DND-41 (cell line): ENCODE measurements at places on chromosomes 11 and 22.

GRCh38 chr11:130216591-130217132, 57.1 kb downstream of the ST14 start:
- H3K27ac ChIP-seq: no peak overlapping the region
- DNase-seq: no peak
- H3K36me3 ChIP-seq: no peaks in the 10 kb centered on the region

DNA sequence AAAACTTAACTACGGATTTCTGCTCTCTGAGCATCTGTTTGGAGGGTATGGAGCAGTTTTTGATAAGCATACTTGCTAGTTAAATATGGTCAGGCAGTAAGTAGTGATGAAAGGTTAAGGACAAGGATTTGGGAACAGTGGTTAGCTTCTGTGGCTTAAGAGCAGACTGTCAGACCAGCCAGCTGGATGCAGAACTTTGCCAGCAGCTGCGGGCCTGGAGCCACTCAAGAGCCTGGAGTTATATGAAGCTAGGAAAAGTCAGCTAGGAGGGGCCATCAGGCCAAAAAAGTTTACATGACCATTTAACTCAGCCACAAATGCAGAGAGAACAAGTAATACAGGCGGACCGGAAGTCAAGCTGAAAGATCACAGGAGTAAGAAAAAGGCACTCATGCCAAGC, 1817.7 kb downstream of the LRRC4C start:
- no peaks in the 10 kb centered on the region for H3K36me3 ChIP-seq
- DNase-seq: no peak
- H3K4me3 ChIP-seq: no peak overlapping the region
- no peaks in the 10 kb centered on the region for H3K27me3 ChIP-seq

DNA sequence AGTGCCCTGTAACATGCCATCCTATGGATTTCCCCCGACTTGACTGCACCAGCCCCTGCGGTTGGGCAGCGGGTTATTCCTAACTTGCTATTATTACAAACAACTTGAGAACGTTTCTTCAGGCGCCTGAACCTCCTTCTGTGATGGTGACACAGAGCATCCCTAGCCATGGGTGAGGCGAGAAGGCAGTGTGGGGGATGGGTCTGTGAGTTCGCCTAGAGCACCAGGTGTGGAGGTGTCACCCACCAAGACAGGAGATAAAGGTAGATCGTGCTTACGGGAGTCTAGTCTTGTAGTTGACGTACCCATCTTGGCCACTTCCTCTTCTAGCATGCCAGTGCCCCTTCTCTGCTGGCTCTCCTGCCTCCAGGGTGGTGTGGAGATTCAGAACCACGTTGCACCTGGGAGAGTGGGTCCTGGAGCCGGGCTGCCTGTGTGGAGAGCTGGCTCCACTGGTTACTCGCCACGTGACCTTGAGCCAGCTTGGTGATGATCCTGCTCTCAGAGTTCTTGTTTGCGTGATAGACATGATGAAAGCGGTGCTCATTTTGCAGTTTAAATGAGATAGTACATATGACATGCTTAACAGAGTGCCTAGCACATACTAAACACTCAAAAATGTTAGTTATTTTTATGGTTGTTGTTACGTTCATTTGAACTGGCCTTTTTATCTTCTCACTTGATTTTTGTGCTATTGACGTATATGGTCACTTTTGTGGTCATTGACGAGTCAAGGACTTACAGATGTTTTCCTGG, 37.8 kb downstream of the TBC1D22A start:
- no peak overlapping the region for H3K27ac ChIP-seq
- peaks cover 6% of the 10 kb centered on the region for H3K4me1 ChIP-seq
- peaks cover 78% of the 10 kb centered on the region for H3K36me3 ChIP-seq
- no peak overlapping the region for H3K4me3 ChIP-seq
- no peak for DNase-seq

GRCh38 chr11:114133548-114134329, 74.2 kb downstream of the ZBTB16 start:
- no peaks in the 10 kb centered on the region for H3K36me3 ChIP-seq
- no peak overlapping the region for H3K4me3 ChIP-seq
- no peak for DNase-seq
- no peak overlapping the region for H3K27ac ChIP-seq
- peaks cover 5% of the 10 kb centered on the region for H3K27me3 ChIP-seq

- peaks cover 38% of the 10 kb centered on the region for H3K27me3 ChIP-seq
- H3K4me1 ChIP-seq: peaks cover 37% of the 10 kb centered on the region
- H3K4me3 ChIP-seq: no peak overlapping the region
- no peak for DNase-seq
These were observed 12.0 kb upstream of the DGKZ start for GRCh38 chr11:46335271-46335670.

DNA sequence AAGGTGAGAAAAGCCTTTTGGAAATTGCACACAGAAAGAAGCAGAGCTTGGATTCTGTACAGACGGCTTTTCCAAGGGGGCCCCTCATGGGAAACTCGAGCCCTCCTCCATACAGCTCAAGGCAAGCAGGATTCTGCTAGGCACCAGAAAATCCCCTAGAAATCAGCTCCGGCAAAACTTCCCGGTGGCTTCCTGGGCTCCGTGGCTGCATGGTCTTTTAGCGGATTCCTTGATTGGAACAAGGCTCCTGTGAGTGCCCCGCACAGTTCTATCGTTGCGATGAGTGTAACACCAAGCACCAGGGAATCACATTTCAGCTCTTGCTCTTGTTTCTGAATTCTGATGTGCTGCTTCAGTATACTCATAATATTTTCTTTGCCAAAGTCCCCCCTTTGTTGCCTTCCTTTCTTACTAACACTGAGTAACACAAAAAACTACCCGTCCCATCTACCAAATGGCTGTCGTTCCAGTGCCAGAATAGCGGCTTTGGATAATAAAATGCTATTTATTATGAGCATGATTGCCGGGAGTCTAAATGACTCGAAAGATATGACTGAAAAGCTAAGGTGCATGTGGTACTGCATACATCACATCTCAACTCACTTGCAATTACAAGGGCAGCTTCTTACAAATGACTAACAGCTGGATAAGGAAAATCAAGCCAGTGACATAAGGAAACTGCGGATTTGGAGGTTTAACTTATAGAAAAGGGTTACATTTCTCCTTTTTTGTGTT, 494.1 kb downstream of the DLG2 start:
- H3K4me3 ChIP-seq: no peak overlapping the region
- DNase-seq: no peak
- H3K27ac ChIP-seq: no peak overlapping the region
- H3K27me3 ChIP-seq: no peaks in the 10 kb centered on the region
- no peaks in the 10 kb centered on the region for H3K4me1 ChIP-seq
- H3K36me3 ChIP-seq: no peaks in the 10 kb centered on the region

DNA sequence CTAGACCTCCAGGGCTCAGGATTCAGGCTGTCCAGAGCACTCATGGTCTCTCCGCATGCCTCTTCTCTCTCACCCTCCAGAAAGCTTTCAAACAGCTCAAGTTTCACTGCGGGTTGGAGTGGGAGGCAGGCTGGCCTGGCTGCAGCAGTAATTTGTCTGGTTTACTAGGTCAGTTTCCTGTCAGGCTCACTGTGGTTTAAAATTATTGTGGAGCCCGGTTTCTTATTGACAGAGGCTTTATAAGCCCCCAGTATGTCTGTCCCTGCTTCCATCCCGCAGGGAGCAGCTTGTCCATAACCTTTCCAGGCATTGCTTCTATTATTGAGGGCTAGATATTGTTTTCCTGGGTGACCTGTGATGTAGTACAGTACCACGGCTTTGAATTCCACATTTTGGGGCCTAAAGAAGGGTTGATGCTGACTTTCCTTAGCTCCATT, 235.3 kb upstream of the SORL1-AS1 start:
- no peaks in the 10 kb centered on the region for H3K4me1 ChIP-seq
- no peak for DNase-seq
- H3K27ac ChIP-seq: no peak overlapping the region
- peaks cover 6% of the 10 kb centered on the region for H3K27me3 ChIP-seq

- no peak overlapping the region for H3K27ac ChIP-seq
- no peaks in the 10 kb centered on the region for H3K36me3 ChIP-seq
- peaks cover 8% of the 10 kb centered on the region for H3K27me3 ChIP-seq
- 0 out of 2 replicates have a peak, but pooled peaks cover 5% of the 10 kb centered on the region for H3K4me1 ChIP-seq
- DNase-seq: no peak
These were observed 9.2 kb upstream of the PHF21A start for GRCh38 chr11:46130286-46130940.

- no peak overlapping the region for H3K4me3 ChIP-seq
- no peaks in the 10 kb centered on the region for H3K27me3 ChIP-seq
- H3K27ac ChIP-seq: peak overlapping the region; percentile 35; the same call in 1 of the 2 replicates
These were observed 90.3 kb downstream of the C11orf87 start for GRCh38 chr11:109512249-109512648.

DNA sequence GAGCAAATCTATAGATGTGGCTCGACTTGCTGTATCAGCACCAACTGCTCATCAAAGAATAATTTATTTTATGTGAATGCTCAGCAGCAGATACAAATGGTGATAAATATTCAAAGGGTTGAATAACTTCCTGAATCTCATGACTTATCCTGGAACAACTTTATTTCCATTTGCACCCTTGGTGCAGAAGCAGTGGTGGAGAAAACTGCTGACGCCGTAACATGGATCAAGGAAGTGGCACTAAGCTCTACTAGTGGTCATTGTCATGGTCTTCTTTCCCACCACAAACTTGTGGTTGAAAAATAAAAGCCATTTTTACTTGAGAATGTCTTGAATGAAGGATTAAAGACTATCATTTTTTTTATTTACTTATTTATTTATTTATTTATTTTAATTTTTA, 14.6 kb downstream of the MARK2 start:
- H3K4me1 ChIP-seq: peaks cover 16% of the 10 kb centered on the region
- H3K27ac ChIP-seq: no peak overlapping the region
- peaks cover 36% of the 10 kb centered on the region for H3K36me3 ChIP-seq
- H3K27me3 ChIP-seq: no peaks in the 10 kb centered on the region

DNA sequence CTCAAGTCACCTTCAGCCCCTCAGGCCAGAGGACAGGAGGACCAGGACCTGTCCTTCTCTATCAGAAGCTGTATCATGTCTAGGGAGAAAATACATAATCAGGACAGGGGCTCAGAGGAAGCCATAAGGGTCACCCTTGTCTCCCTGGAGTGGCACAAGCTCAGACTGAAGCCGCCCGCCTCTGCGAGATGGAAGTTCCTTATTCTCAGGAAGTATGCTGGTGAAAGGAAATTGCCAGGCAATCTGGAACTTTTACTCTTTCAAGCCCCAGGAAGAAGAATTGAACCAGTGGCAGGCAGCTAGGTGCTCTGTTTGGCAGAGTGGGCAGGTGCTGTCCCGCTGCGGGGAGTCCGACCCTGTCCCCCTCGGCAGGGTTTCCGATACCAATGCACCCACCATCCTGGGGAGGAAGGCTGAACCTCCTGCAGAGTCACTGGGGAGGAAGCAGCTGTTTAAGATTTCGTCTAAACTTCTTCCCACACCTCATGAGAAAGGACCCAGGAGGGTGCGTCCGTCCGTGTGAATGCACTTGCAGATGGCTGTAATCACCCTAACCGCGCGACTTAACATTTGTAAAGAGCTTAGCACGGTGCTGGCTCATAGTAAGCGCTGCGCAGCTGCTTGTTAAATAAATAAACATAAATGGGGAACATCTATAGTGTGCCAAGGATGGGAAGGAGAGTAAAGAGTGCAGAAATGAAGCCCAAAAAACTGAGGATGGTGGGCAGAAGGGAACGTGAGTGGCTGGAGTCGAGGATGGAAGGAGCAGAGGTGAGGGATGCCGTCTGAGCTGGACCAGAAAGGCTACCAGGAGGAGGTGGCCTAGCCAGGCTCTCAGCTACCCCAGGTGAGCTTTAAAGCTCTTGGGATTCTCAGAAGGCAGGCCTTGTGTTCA, 5.0 kb upstream of the ANO1 start:
- no peaks in the 10 kb centered on the region for H3K36me3 ChIP-seq
- no peak overlapping the region for H3K27ac ChIP-seq
- no peak overlapping the region for H3K4me3 ChIP-seq
- H3K27me3 ChIP-seq: peaks cover 14% of the 10 kb centered on the region

DNA sequence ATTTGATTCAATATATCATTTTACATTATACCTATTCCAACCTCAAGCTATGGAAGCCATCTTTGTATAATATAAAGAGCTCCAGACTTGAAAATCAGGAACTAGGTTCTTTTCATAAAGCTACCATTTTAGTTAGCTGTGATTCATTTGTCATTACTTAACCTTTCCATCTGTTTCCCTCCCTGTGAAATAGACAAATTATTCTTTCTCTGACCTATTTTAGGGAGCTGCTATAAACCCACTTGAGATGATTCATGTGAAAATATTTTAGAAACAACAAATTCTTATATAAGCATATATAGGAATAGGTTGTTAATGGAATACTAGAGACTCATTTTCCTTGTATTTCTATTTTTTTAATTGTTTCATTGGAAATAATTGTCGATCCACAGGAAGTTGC, 1012.1 kb downstream of the OPCML start:
- no peak overlapping the region for H3K4me3 ChIP-seq
- no peaks in the 10 kb centered on the region for H3K27me3 ChIP-seq
- no peaks in the 10 kb centered on the region for H3K36me3 ChIP-seq
- no peaks in the 10 kb centered on the region for H3K4me1 ChIP-seq

- peaks cover 5% of the 10 kb centered on the region for H3K4me1 ChIP-seq
- no peaks in the 10 kb centered on the region for H3K27me3 ChIP-seq
- H3K27ac ChIP-seq: no peak overlapping the region
- no peaks in the 10 kb centered on the region for H3K36me3 ChIP-seq
These were observed 1.8 kb upstream of the MS4A15 start for GRCh38 chr11:60754887-60755286.

DNA sequence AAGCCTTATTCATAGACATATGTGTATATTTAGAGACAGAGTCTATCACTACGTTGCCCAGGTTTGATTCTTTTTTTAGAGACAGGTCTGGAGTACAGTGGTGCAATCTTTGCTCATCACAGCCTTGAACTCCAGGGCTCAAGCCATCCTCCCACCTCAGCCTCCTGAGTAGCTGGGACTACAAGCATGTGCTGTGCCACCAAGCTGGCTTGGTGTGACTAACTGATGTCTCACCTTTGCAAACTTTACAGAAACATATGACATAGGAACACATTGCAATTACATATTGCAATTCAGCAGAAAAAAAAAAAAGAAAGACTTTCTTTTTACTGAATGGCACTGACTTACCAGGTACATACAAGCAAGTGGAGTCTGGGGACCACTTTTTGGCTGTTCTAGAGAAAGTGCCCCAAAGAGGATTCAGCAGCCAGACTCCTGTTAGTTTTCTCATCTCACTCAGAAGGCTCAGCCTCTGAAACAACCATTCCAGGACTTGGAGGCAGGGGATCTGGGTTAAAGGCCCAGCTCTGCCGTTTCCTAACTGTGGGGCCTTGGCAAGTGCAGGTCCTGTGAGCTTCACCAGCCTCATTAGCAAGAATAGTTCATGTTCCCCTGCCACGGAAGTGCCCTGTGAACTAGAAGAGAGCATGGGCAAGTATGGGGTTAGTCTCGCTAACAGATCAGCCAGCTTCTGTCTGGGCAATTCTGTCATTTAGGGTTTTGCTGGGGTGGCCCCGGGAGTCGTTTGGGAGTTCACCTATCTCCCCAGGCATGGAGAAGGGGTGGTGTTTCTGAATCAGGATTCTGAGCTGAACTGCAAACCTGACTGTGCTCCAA, 11.3 kb upstream of the NFAM1 start:
- DNase-seq: no peak
- no peaks in the 10 kb centered on the region for H3K27me3 ChIP-seq
- peaks cover 17% of the 10 kb centered on the region for H3K4me1 ChIP-seq
- peak overlapping the region; percentile 60 for H3K4me3 ChIP-seq
- H3K36me3 ChIP-seq: no peaks in the 10 kb centered on the region
- peak overlapping the region; percentile 78 for H3K27ac ChIP-seq

GRCh38 chr11:35138943-35139721, at the start of gene CD44:
Gene CD44, plus strand, starts transcription at chr11:35139171. Its CDS starts 133 bp downstream, at chr11:35139304.
- peaks cover 3% of the 10 kb centered on the region; the same call in 1 of the 2 replicates for H3K36me3 ChIP-seq
- H3K4me1 ChIP-seq: peaks cover 62% of the 10 kb centered on the region
- peak within 1 kb of the TSS; percentile 60 for H3K4me3 ChIP-seq
- no peaks in the 10 kb centered on the region for H3K27me3 ChIP-seq

- no peak overlapping the region for H3K27ac ChIP-seq
- no peak overlapping the region for H3K4me3 ChIP-seq
- DNase-seq: no peak
These were observed 537.9 kb upstream of the CADM1 start for GRCh38 chr11:116042146-116042545.
